ENCODE measurements at places on chromosomes 5 and 9.

DNA sequence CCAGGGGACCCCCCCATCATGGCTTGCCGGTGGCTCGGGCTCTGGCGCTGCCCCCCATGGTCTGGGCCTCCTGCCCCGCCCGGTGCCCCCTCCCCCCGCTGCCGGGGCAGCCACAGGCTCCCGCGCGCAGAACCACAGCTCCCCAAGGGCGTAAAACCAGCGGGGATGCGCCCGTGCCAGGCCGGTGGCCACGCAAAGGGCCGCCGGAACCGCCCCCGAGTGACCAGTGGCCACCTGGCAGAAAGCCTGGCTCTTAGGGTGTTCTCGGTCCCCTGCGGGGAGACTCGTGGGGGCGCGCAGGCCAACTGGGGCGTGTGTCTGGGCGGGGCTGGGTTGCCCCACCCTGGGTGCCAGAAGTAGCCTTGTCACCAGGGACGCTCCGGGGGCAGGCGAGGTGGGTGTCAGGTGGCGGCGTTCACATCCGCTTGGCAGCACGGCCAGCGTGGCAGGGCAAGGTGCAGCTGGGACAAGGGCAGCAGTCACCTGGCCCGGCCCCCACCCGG, 515 bp upstream of the AGPAT2 start:
- DNase-seq = no peak

DNA sequence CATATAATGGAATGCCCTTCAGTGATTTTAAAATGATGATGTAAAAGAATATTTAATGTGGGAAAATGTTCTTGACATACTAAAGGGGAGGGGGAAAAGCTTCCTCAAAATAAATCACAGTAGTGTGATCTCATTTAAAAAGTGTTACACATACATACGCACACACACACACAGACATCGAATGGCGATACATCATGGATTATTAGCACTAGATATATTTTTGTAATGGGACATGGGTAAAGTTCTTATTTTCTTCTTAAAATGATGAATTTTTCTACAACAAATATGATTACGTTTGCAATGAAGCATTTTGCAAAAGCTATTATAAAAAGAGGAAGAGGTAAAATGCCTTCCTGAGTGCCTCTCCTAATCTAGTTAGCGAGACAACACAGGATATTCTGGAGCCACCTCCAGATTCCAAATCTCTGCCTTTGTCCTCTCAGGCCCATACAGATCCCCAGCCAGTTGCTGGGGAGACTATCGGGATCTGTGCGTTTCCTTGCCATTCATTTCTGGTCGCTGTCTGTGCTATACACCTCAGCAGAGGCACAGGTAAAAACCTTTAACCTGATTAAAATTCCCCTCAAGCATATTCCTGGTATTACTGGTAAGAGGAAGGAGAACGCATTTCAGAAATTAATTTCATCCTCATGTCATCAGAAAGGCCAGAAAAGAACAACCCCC, 69.6 kb downstream of the SLC28A3 start:
- no peak for DNase-seq

GRCh38 chr5:68074633-68075032, 140.9 kb upstream of the PIK3R1 start:
- no peak for DNase-seq

DNA sequence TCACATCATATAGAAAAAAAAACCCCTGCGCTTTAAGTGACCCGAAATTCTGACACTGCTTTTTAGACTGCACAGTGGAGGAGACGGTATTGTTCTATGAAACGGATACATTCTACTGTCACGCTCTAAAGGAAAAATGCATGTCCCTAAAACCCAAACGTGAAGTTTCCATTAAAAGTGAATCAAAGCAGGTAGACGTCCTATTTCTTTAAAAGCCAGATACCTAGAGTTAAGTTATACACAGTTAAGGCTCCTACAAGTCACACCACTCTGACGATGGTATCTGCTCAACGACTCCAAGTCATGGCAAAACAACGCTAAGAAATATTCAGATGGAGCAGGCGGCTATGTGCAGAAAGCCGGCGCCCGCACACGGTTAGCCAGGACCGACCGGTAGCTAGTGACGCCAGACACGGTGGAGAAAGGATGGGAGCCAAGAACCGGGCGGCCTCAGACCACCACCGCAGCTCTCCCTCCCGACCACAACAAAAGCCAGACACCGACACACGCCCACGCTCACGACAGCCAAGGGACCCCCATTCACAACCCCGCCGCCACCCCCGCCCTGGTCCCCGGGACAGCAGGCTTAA, 734 bp downstream of the SKP1 start:
- peak; percentile 20 for DNase-seq

- no peak for DNase-seq
Measured at GRCh38 chr9:74681906-74682305, 184.8 kb downstream of the RORB start.

DNA sequence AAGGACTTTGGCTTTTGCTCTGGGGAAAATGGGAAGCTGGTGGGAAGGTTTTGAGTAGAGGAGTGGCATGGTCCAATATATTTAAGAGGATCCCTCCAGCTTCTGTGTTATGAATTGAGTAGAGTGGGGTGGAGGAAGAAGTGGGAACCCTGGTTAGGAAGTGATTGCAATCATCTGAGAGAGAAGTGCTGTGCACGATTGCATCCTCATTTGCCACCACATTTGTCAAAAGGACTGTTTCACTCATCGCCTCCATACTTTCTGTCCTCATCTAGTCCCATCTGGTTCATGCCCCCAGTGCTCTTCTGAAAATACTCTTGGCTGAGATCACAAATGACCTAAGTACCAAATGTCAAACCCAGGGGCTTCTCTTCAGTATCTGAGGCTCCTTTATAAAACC, 192.1 kb downstream of the RAB3C start:
- no peak for DNase-seq

DNA sequence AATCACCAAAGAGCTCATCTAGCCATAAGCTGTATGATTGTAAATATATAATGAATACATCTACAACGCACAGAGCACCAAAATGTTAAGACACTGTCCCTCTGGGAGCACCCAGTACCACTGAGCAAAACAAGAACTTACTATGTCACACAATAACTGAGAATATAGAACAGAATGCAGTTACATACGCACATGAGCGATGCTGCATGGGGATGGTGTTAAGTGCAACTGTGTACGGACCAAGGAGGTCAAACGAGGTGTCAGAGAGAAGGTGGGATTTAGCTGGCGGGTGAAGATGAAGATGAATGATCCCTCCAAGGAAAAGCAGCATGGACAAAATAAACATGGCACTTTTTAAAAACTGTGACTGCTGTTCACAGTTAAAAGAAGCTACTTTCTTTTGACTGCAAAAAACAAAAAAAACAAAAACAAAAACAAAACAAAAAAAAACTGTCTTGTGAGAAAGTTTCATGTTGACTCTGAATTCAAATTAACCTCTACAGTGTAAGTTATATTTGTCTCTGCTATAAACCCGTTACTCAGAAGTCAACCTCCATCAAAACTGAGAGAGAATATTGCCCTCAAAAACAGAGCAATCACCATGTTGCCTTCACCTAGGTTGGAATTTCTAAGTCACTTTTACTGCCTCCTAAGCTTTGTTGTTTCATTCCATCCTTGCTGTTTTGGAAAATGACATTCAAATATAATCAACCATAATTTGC, 169.6 kb upstream of the GNA14 start:
- DNase-seq = no peak

GRCh38 chr5:149174847-149175234, 33.5 kb downstream of the ABLIM3 start:
- peak; percentile 59 for DNase-seq

DNA sequence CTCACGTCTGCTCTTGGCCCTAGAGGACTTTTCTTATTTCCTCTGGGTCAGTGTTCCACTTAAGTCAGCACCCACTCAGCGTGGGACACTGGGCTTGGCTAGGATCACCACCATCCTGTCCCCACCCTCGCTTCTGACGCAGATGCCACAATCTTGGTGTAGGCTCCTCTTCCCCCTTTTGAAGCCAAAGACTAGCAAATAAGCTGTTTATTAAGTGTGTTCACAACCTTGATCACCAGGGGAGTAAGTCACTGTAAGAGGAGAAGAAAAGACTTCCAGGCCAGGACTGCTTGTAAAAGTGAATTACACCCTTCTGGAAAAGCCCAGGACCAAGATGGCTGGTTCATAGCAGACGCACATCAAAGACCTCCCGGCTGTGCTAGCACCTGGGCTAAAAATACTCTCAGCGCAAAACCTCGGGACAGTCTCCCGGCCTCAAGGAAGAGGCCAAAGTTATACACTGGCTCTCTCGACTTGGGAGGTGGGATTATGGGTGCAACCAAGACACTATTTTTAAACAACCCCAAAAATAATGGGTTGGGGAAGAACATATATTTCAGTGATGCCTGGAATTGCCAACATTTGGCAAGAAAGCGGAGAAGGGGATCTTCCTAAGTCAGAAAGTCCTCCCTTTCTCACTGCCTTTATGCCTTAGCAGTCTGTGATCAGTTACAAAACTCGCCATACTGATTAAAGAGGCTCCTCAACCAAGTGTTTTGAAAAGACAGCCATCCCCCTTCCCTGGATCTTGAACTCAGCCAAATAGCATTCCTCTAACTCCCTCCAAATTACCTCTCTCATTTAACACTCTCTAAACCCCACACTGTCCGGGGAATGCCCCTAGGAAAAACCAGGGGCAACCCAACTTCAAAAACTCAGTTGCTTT, 69.4 kb downstream of the RAPGEF1 start:
- DNase-seq = no peak

DNA sequence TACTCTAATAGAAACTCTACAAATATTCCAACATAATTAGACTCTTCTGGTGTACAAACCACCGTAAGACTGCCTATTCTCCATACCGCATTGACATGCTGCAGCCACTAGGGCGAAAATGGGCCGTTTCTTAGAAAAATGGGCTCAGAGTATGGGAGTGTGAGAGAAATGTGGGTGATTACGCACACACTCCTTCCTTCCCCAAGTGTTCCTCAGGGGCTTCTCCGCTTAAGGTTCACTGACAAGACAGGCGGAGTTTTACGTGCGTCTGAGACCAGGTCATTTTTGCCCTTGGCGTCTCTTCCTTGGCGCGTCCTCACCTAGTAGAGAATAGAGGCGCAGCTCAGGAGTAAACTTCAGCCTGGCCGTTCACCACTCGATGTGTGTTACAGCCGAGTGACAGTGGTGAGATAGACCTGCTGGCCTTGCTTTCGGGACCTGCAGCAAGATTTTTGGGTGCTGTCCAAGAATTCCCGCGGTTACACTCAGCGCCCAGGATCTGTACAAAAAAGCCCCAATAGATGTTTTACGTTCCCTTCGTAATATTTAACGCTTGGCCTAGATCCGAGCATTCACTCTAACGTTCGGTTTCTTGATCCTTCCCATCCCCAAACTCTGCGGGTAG, 1.8 kb upstream of the NTRK2 start:
- DNase-seq = peak; percentile 19

- peak; percentile 72 for DNase-seq
Measured at GRCh38 chr5:143213231-143213850, 190.1 kb downstream of the NR3C1 start.

DNA sequence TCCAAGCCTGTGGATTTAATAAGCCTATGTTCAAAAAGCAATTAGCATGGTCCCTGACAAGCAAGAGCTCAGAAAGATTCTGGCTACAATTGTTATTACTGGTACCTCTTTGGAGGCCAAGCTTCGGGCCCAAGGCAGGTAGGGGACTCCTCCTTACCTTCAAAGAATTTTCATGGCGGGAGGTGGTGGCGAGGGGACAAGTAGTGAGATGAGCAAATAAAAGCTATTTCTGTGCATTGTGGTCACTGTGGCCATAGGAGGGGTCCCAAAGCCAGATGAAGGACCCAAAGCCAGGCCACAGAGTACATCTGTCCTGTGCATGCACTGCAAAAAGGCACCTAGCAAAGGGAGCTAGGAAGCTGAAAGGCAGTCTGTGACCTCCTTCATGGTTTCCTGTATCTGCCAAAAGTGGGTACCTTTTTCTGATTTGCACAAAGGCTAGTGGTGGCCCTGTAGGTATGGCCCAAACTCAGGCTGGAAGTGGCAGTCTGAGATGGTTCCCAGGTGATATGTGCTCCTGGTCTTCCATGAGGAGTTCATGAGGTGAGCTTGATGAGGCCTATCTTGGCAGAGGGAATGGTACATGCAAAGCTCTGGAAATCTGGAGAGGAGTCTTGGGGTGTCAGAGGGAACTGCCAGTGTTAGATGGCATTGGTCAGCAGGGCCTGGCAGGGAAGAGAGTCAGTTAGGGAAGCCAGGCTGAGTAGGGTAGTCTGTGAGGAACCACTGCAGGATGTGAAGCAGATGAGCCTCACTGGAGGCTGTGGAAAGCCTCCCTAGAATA, 3.3 kb upstream of the CXXC5 start:
- no peak for DNase-seq

DNA sequence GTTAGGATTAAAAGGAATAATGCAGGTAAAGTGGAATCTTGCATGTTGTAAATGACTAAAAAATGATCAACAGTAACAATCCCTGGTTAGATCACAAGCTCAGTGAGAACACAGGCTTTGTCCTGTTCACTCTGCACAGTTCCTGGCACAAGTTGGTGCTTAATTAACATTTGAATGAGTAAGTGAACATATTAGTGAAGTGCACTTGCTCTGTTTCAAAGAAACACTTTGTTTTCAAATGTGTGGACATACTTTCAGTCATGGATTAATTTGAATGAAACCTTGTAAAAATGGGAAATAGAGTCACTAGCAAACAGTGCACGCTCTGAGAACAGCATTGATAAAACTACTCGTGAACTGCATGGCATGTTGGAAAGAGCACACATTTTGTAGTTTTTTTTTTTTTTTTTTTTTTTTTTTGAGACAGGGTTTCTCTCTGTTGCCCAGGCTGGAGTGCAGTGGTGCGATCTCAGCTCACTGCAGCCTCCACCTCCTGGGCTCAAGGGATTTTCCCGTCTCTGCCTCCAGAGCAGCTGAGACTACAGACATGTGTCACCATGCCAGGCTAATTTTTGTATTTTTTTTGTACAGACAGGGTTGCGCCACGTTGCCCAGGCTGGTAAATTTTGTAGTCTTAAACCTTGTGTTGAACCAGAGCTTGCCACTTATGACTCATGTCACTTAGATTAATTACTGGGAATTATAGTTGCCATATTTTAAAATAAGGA, 159.9 kb downstream of the LURAP1L start:
- no peak for DNase-seq

GRCh38 chr9:110095776-110096175, 112.2 kb downstream of the C9orf152 start:
- DNase-seq = peak; percentile 78

- DNase-seq = no peak
Measured at GRCh38 chr9:5612185-5612530, 16.7 kb upstream of the RIC1 start.

- DNase-seq = no peak
Measured at GRCh38 chr9:130268521-130269211, 3.1 kb downstream of the HMCN2 start.

GRCh38 chr9:935348-935965, 41.0 kb upstream of the DMRT3 start:
- DNase-seq = peak; percentile 9

GRCh38 chr5:130227699-130228098, 323.4 kb downstream of the CHSY3 start:
- DNase-seq = no peak

- no peak for DNase-seq
Measured at GRCh38 chr5:154097031-154097430, 58.3 kb downstream of the MFAP3 start.

DNA sequence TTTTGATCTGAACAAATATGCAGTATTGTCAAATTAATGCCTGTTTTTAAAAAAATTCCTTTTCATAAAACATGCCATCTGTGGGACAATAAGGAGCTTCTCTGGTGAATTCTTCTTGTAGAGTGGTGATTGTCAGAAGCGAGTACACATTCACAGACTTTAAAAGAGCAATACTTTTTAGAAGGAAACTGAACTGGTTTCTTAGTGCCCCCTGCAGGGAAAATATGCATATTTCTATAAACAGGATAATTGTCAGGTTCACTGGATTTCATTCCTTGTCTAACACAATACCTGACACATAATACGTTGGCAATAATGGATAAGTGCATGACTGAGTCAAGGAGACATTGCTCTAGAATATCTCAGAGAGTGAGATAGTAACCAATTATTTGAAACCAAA, 133.7 kb downstream of the KIF4B start:
- DNase-seq = peak; percentile 16
